Spleen (tissue), 13 donors: ENCODE measurements at places on chromosomes 3 and 15. TPM values are rescaled to one million over a fixed set of nuclear protein-coding genes. Genes with fewer than 3 reads are reported as not detected.
A peak's percentile ranks its signal among the peaks of the same experiment; 100 is the strongest.

- H3K27me3 ChIP-seq, result no peaks in the 10 kb centered on the region
- no peak for DNase-seq
- H3K4me1 ChIP-seq, result peaks cover 27% of the 10 kb centered on the region
- no peak overlapping the region for H3K4me3 ChIP-seq
Observed at GRCh38 chr3:72820415-72820814, 27.8 kb downstream of the SHQ1 start.

The SLC51A gene
- total RNA-seq, result 9.3 TPM

The GOLGA6B gene
- total RNA-seq, result not detected

- no peak overlapping the region for H3K4me3 ChIP-seq
- H3K27ac ChIP-seq, result no peak overlapping the region
- no peaks in the 10 kb centered on the region for H3K4me1 ChIP-seq
Observed at GRCh38 chr3:75089841-75090240, 475.4 kb upstream of the CNTN3 start.

- H3K4me3 ChIP-seq, result no peak overlapping the region
- no peaks in the 10 kb centered on the region for H3K36me3 ChIP-seq
- H3K27ac ChIP-seq, result no peak overlapping the region
- no peaks in the 10 kb centered on the region for H3K27me3 ChIP-seq
- DNase-seq, result no peak
Observed at GRCh38 chr3:190502946-190503345, 10.9 kb upstream of the IL1RAP start.

The SPRED1 gene
- 33.8 TPM for total RNA-seq

DNA sequence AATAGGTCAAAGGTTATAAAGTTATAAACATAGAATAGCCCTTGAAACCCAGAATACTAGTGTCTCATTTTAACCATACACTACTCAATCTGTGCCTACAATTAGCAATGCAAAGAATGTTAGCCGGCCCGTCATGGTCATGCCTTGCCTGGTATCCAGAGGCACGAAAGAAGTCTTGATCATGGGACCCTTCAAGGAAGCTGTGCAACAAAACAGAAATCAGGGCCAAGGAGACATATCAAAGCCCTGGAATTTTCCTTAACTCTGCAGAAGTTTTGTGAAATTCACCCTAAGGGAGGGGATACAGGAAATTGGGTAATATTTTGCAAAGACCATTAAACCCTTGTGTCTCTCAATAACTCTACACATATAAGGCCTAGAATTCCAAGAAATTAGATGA is 482.4 kb downstream of the ROBO1 start:
- DNase-seq, result no peak
- no peaks in the 10 kb centered on the region for H3K27me3 ChIP-seq
- no peak overlapping the region for H3K4me3 ChIP-seq
- H3K27ac ChIP-seq, result no peak overlapping the region
- no peaks in the 10 kb centered on the region for H3K4me1 ChIP-seq

The CPNE4 gene
- total RNA-seq, result not detected

The CFAP91 gene
- 30.2 TPM for total RNA-seq

DNA sequence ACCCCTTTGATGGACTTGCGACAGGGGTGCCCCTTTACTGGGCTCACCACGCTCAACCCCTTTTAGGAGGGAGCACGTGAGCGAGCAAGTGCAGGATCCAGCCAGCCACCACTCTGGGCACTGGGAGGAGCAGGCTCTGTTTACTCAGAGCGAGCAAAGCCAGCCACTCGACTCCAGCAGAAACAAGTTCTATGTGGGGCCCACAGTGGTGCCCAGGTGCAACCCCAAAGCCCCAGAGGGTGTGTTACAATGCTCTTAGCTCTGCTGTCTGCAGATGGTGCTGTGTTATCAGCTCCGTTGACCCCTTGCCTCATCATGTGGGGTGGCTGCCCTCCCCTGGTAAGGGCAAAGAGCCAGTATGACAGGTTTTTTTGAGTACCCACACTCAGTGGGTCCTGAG is 120.3 kb upstream of the SUCLG2 start:
- no peak overlapping the region for H3K4me3 ChIP-seq
- no peak overlapping the region for H3K27ac ChIP-seq
- DNase-seq, result no peak
- H3K36me3 ChIP-seq, result no peaks in the 10 kb centered on the region

GRCh38 chr15:89851673-89852341 is 37.2 kb upstream of the ANPEP start:
- no peaks in the 10 kb centered on the region for H3K27me3 ChIP-seq
- no peaks in the 10 kb centered on the region for H3K4me1 ChIP-seq
- peak overlapping the region; percentile 32 for H3K27ac ChIP-seq
- H3K4me3 ChIP-seq, result no peak overlapping the region
